Astrocyte (in vitro differentiated cells and primary cell): ENCODE measurements at places on chromosomes 7 and 10. TPM values are rescaled to one million over a fixed set of nuclear protein-coding genes. Genes with fewer than 3 reads are reported as not detected.
A peak's percentile ranks its signal among the peaks of the same experiment; 100 is the strongest.

DNA sequence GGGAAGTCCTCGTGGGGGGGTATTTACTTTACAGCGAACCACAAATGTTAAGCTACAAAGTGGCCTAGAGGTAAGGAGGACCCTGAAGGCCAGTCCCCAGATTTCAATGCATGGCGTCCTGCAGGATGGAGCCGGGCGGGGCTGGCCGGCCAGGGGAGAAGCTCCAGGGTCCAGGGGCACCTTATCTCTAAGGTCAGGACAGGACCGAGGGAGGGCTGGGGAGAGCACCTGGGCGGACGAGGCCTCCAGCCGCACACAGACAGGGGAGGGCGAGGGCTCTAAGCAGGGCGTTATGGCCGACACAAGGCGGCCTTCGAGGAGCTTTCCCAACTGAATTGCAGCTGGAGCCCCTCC, 96.4 kb upstream of the DIP2C start:
- DNase-seq, result no peak

GRCh38 chr7:100803398-100804161, 23.7 kb downstream of the EPHB4 start:
- DNase-seq, result peak; percentile 75

DNA sequence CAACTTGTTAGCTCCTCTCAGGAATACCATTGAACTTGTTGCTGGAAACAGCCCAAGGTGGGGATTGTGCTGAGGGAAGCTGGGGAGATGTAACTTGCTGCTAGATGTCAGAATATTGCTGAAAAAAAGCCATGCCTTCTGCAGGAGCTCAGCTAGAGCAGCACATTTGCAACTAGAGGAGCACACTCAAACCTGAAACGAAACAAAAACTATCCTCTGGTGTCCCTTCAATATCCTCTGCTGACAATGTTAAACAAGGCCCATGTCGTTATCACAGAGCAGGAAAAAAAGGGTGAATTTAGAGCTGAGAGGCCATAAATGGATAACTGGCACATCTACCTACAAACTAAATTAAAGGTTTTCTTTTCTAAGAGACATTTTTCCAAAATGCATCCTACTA, 53.7 kb upstream of the MACC1 start:
- DNase-seq, result no peak

DNA sequence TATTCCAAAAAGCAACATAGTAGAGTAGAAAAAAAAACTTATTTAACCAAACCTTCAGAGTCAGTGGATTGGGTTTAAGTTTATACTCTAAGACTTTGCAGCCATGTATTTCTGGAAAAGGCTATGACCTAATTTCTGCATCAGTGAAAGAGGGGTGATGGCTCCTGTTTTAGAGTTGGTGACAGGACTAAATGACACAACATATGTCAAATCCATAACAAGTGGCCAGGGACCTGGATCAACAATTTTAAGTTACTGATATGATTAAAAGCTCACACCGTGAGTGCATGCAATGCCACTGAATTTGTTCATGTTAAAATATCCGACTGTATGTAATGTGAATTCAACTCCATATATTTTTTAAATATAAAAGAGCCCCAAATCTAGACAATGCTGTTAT, 390.6 kb downstream of the TNS3 start:
- DNase-seq, result no peak

DNA sequence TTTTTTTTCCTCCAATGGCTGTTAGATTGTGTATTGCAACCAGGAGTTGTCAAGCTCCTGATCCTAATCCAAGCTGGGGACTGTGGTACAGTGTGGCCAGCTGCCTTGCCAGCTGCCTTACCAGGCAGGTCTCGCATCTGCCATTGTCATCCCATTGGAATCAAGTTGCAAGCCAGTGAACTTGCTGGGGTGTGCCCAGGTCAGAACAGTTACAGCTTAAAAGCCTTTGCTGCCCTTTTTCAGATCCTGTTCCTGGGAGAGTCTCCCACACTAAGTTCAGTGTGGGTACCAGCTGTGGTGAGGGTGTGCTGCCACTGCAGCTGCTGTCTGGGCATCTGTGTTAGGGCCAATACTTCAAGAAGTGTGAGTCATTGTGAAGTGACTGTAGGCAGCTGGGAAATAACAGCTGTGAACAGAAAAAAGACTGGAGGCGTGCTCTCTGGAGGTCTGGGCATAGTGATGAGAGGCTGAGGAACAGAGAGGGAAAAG, 72.8 kb downstream of the CCNY start:
- peak; percentile 89 for DNase-seq

GRCh38 chr7:105876091-105876963, at the start of gene ATXN7L1:
TSS of gene ATXN7L1 (minus strand) at chr7:105876599. CDS start at chr7:105876558, 41 bp downstream.
- DNase-seq, result peak; percentile 92

- no peak for DNase-seq
These were observed 299.9 kb downstream of the AUTS2 start for GRCh38 chr7:69898189-69898588.

GRCh38 chr7:155763691-155764437, 48.4 kb downstream of the SHH start:
- peak; percentile 4 for DNase-seq

DNA sequence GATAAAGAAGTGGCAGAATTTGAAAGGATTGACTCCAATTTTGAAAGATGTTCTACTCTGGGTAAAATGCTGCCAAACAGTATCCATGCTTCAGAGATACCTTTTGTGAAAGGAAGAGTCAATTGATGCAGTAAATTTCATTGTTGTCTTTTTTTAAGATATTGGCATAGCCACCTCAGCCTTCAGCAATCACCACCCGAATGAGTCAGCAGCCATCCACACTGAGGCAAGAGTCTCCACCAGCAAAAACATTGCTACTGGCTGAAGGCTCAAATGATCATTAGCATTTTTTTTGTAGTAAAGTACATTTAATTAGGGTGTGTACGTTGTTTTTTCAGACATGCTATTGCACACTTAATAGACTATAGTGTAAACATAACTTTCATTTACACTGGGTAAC, 31.7 kb upstream of the CYP26C1 start:
- DNase-seq, result peak; percentile 61

DNA sequence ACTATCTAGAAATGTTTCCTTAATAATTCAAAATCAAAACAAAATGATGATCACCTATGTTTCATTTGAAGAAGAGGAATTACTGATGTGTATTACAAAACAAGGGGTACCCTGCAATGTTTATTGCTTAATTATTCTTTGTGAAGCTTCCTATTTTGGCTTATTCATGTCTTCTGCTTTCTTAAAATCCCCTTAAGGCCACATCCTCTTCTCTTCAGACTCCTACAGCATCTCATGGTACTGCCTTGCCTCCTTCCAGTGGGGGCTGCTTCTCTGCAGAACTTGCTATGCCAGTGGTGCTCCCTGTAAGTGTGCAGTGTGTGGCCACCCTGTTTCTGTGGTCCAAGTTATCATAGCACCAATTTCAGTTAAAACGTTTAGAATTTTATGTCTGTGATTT, 35.0 kb downstream of the CCDC146 start:
- peak; percentile 4 for DNase-seq

DNA sequence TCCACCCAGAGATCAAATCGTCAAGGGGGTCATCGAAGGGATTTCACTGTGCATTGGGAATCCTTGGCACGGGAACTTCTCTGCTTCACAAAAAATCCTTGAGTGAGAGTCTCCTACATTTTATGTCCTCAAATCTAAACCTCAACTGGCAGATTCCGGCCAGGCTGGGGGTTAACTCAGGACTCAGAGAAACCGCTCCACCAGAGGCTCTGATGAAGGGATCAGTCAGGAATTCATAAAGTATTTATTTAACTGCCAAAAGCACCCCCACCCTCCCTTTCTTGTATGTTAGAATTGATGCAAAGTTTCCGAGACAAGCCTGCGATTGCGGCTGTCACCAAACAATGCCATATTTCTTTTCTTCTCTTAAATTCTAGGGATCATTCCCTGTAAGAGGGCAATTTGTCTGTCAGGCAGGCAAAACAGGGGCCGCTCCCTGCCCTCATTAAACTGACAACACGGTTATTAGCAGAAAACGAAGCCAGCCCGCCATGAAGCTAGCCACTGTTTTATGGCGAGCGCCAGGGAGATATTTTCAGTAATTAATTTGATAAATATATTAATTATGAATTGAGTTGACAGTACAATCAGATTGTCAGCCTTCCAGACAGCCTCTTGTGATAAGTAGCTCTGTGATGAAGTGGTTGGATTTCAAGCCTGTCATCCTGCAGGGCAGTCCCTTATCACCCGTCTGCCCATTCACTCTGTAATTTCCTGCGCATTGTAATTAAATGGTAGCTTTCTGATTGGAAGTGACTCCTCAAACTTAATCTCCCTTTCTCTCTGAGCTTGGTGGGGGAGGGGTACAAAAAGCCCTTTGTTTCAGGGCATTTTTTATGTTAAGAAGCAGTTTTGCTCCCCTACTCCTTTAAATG, 153.0 kb upstream of the GPR26 start:
- no peak for DNase-seq

DNA sequence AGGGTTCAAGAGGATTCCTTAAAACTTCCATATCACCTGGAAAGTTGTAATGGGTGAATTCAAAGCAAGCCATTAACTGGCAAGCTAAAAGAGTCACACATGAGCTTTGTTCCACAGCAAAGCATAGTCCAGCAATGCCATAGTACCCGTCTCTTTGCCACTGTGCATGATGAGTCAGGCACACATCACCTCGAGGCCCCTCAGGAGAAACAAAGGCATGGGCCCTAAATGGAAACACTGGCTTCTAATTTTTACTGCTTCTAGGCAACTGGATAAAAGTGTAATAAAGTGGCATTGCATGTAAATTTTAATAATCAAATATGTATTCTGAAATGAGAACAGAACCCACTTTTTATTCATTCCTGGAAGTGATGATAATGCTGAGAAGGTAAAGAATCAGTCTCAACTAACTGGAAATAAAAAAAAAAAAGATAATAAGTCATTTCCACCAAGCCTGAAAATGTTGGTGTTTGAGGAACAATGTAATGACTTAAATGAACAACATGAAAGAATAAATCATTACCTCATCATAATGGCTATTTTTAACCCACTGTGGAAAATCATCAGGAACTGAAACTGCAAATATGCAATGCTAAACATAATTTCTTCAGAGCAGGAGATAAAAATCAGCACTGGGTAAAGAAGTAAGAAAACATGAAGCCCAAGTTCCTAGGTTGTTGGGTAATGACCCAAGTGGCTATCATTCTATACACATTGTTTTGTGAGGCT, 104.9 kb downstream of the CDK6 start:
- peak; percentile 64 for DNase-seq

GRCh38 chr10:109892117-109892516, 31.2 kb downstream of the XPNPEP1 start:
- peak; percentile 60 for DNase-seq

DNA sequence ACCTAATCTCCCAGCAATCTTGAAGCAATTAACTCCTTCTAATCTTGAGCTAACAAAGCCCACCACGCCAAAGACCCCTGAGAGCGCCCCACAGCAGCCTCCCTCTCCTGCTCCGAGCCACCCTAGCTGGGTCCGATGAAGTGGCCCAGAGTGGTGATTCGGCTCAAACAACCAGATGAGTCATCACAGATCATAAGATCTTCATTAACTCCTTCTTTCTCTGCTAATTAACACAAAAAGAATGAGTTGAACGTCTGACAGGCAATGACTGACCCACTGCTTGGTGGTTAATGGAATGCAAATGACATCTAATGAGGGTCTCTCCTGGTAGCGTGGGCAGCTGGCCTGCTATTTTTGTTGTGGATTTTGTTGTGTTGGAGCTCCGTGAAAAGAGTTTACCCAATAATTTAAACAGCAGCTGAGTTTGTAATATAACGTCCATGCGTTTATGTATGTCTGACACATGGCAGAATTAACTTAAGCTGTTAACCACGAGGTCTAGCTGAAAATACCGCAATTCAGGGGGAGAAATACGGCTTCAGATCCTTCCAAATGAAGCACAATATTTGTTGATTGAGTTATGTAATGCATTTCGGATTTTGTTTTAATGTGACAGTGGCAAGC, 161.4 kb downstream of the RAB11FIP2 start:
- no peak for DNase-seq

- peak; percentile 96 for DNase-seq
These were observed 4.3 kb downstream of the SNX8 start for GRCh38 chr7:2309889-2310331.

DNA sequence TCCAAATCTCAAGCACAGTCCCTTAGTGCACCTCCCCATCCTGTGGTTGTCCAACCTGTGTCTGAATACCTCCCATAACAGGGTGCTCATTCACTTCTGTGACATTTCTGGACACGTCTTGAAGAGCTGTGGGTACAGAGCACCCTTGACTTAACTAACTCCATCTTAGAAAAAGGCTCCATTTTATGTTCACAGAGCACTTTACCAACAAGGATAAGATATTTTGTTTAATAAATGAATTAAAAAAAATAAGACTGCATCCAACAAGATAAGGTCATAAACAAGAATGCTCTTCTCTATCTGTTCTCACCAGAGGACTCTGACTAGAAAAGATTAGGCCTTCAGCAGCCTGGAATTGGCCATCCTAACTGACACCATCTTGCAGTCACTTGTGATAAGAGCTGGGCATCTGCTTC, 335.2 kb upstream of the ZNF32 start:
- DNase-seq, result no peak

DNA sequence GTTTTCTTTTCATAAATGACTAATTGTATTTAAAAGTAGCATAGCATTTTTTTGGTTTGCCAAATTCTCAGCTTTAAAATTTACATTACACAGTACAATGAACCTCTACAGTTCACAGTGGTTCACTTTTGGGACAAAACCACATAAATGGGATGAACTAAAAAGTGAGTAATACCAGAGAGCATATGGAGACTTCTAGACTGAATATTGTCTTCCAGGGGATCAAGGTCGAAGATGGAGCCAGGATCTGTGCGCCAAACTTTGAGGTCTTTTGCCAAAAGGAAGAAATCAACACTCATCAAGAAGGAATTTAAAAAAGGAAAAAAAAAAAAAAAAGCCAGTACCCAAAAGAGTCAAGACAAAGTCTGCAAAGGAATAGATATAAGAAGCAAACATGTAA, 87.5 kb downstream of the NEBL start:
- DNase-seq, result peak; percentile 16

DNA sequence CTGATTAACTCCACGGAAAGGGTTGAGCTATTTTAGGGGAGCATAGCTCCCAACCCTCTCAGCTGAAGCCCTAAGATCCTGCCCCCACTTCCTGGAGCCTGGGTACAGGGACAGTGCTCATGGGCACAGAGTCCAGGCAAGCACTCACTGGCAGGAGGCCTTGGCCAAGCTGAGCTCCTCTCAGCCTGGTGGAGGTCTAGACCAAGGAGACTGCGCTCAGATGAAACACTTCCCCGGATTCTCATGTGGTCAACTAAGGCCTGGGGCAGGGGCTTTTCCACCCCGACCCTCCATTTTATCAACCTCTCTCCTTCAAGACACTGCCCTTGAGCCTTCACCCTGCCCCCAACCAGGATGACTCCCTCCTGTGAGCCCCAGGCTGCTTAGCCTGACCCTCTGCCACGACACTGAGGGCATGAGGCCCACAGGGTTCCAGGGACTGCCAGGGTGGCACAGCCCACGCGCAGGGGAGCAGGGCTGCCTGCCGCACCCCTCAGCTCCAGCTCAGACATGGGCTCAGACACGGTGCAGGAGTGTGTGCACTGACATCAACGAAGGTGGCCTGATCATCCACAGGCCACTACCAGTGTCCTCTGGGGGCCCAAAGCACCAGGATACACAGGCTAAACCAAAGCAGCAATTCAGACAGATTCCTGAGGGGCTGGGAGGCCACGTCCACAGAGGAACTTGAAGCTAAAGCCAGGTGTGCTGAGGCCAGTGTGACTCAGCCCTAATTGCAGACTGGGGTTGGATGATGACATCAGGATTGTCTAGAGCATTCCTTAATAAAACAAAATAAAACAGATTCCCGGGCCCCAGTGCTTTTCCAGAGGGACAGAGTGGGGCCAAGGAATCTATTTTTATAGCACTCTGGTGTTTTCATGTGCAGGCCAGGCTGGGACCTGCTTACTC, 18.8 kb downstream of the CHAT start:
- DNase-seq, result no peak

Gene TBXAS1
- total RNA-seq, result 0.99 and 1.1 TPM in 2 replicates

Gene GJD4
- not detected in 2 replicates for total RNA-seq

Gene TMEM196
- total RNA-seq, result not detected in 2 replicates

Gene GARIN1A
- 2.7 and 5.9 TPM in 2 replicates for total RNA-seq

Gene CRHR2
- total RNA-seq, result not detected in 2 replicates
